HAP-1 (cell line): ENCODE measurements at places on chromosomes 12 and 14.

GRCh38 chr14:61558271-61558670 lies 137.0 kb upstream of the HIF1A start:
- DNase-seq = no peak

GRCh38 chr14:81831128-81831820 lies 297.6 kb upstream of the SEL1L start:
- DNase-seq = peak; percentile 28

GRCh38 chr14:68475802-68476201 lies 317.1 kb downstream of the ZFP36L1 start:
- no peak for DNase-seq

GRCh38 chr12:70121562-70121961 lies 121.7 kb upstream of the CNOT2 start:
- no peak for DNase-seq

DNA sequence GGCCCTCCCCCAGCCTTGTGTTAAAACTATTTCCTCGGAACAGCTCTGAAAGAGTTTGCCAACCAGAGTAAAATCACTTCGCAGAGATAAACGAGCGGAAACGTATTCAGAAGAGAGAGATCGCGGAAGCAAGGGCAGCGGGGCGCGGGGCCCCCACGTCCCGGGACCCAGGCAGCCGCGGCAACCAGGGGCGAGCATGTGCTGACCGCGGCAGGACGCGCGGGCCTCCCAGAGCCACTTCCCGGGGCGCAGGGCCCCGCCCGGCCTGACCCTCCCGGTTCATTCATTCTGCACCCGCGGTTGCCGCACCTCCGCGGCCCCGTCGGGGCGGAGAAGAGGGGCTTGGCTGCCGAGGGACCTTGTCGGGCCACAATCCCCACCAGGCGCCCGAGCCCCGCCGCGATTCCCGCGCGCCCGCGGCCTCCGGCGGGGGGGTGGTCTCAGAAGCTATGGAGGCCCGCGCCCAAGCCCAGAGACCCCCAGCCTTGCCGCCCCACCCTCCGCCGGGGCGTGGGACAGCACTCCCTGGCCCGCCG lies 598 bp downstream of the UBE2N start:
- peak; percentile 33 for DNase-seq

GRCh38 chr12:24297516-24297915 lies 348.0 kb upstream of the SOX5 start:
- DNase-seq = no peak

- no peak for DNase-seq
Measured at GRCh38 chr12:81137801-81138200, 59.9 kb downstream of the ACSS3 start.

DNA sequence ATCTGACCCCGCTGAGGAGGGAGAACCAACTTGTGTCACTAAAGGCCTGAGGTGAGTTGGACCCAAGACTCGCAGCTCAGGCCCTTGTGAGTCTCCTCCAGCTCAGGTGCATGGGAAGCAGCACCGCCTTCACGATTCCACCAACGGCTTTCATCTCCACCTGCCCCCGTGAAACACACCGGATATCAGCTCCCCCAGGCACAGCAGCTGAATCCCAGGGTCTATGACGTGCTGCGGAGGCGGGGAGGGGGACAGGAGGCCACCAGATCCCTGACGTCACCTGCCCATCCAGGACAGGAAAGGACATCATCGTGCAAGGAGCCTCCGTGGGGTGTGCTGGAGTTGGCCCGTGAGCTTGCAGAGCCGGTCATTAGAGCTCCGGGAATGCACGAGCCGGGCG lies 18.5 kb upstream of the SFSWAP start:
- DNase-seq = no peak
